ENCODE measurements at places on chromosomes 7 and 10. TPM values are rescaled to one million over a fixed set of nuclear protein-coding genes. Genes with fewer than 3 reads are reported as not detected.

DNA sequence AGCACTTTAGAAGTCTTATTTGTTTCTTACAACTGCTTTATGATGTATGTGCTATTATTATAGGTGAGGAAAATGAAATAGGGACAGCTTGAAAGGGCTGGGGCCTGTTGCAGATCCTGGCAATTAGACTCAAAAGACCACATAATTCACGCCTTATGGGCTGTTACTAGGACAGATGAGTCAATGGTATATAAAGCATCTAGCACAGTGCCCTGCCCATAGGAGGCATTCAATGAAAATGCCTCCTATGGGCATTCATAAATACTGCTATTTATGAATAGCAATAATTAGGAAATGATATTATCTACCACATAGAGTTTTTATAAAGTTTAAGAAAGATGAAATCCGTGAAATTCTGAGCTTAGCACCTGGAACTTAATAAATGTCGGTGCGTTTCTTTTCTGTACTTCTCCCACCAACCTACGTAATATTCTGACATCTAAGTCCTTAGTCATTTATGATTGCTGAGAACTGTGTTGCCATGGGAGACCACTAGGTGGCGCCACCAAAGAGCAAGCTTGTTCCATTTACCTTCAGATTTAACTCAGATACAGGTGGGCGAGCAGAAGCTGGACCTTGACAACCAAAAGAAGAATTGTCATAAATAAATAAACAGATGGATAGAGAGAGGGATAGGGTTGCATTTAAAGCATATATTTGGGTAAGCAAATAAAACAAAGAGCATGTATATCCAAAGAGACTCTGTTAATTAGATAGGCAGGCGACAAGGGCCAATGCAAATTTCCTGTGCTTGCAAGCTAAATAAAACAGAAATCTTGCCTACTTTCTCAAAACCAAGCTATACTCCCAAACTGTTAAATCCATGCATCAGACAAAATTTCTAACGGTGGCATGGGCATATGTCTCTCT lies 699.9 kb downstream of the INHBA start:
- no peaks in the 10 kb centered on the region for H3K27me3 ChIP-seq
- H3K4me1 ChIP-seq: no peaks in the 10 kb centered on the region
- no peaks in the 10 kb centered on the region for H3K36me3 ChIP-seq
- H3K27ac ChIP-seq: no peak overlapping the region
- peak; percentile 69 for DNase-seq

Gene EN2
- total RNA-seq: not detected

GRCh38 chr7:94008537-94008936 lies 4.4 kb upstream of the BET1 start:
- H3K4me1 ChIP-seq: no peaks in the 10 kb centered on the region
- peaks cover 8% of the 10 kb centered on the region for H3K27me3 ChIP-seq
- no peak overlapping the region for H3K27ac ChIP-seq
- DNase-seq: peak; percentile 12

Gene NPFFR1
- not detected for total RNA-seq

- H3K4me1 ChIP-seq: no peaks in the 10 kb centered on the region
- no peak overlapping the region for H3K27ac ChIP-seq
- H3K4me3 ChIP-seq: no peak overlapping the region
- H3K27me3 ChIP-seq: peaks cover 14% of the 10 kb centered on the region
Measured at GRCh38 chr10:91707236-91707635, 74.4 kb upstream of the PPP1R3C start.

- DNase-seq: peak; percentile 68
- no peak overlapping the region for H3K4me3 ChIP-seq
- no peaks in the 10 kb centered on the region for H3K27me3 ChIP-seq
- no peaks in the 10 kb centered on the region for H3K36me3 ChIP-seq
Measured at GRCh38 chr10:79608505-79609375, 2.0 kb upstream of the SFTPA1 start.

DNA sequence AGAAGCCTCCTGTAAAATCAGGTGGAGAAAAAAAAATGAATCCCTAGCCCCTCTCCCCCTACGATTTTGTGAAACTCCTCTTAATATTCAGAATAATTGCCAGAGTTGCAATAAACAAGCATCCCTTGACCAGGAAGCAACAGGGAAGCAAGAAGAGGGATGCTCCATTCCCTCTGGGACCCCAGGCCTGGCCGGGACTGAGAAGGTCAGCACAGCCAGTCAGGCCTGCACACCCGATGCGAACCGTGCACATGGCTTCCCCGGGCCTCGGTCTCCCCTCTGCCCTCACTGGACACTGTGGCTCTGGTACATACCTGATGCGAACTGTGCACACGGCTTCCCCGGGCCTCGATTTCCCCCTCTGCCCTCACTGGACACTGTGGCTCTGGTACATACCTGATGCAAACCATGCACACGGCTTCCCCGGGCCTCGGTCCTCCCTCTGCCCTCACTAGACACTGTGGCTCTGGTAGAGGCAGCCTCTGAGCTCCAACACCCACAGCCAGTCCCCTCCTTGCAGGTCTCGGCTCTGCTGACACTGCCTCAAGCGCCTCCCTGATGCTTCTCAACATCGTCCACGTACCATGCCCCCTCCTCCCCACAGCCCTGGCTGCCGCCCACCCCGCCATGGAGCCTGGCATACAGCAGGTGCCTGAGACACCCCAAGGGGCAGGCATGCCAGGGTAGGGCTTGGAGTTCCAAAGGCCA lies 138.6 kb downstream of the DIP2C start:
- peaks cover 15% of the 10 kb centered on the region for H3K27me3 ChIP-seq
- H3K4me3 ChIP-seq: no peak overlapping the region
- H3K27ac ChIP-seq: no peak overlapping the region
- DNase-seq: no peak

GRCh38 chr10:130709415-130709814 lies 573.2 kb downstream of the GLRX3 start:
- no peaks in the 10 kb centered on the region for H3K27me3 ChIP-seq
- H3K4me3 ChIP-seq: no peak overlapping the region
- no peak overlapping the region for H3K27ac ChIP-seq
- H3K4me1 ChIP-seq: no peaks in the 10 kb centered on the region
- DNase-seq: no peak
- H3K36me3 ChIP-seq: no peaks in the 10 kb centered on the region

DNA sequence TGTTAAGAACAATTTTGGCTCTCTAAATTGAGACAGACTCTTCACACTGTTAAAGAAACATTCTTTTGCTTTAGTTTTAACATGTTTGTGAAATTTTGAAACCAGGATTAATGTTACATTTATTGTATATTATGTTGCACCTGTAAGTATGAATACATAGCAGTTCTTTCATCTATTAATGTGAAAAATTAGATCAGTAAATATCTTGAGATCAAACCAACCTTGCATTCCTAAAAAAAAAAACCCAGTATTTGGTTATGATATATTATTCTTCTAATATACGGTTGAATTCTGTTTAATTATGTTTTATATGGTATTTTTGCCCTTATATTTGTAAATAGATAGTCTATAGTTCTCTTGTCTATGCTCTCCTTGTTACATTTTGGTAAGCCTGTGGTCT lies 219.4 kb downstream of the BMPER start:
- no peak overlapping the region for H3K4me3 ChIP-seq
- no peak overlapping the region for H3K27ac ChIP-seq
- H3K27me3 ChIP-seq: no peaks in the 10 kb centered on the region
- H3K4me1 ChIP-seq: no peaks in the 10 kb centered on the region

- H3K27me3 ChIP-seq: peaks cover 23% of the 10 kb centered on the region
- H3K4me3 ChIP-seq: no peak overlapping the region
- H3K27ac ChIP-seq: no peak overlapping the region
- no peak for DNase-seq
- H3K4me1 ChIP-seq: no peaks in the 10 kb centered on the region
Measured at GRCh38 chr10:30098629-30099028, 39.2 kb upstream of the JCAD start.

- H3K27me3 ChIP-seq: no peaks in the 10 kb centered on the region
- no peaks in the 10 kb centered on the region for H3K4me1 ChIP-seq
- H3K27ac ChIP-seq: no peak overlapping the region
- peaks cover 49% of the 10 kb centered on the region for H3K36me3 ChIP-seq
- DNase-seq: no peak
Measured at GRCh38 chr10:129715805-129716204, 248.3 kb downstream of the EBF3 start.

Gene C10orf53
- not detected for total RNA-seq

Gene SYT15
- 0.59 TPM for total RNA-seq

All from activated CD8-positive, alpha-beta T cell treated with anti-CD3 and anti-CD28 coated beads for 36 hours (primary cell).